ENCODE measurements at places on chromosomes 16 and 17. TPM values are rescaled to one million over a fixed set of nuclear protein-coding genes. Genes with fewer than 3 reads are reported as not detected.

The TAC4 gene
- total RNA-seq: not detected

DNA sequence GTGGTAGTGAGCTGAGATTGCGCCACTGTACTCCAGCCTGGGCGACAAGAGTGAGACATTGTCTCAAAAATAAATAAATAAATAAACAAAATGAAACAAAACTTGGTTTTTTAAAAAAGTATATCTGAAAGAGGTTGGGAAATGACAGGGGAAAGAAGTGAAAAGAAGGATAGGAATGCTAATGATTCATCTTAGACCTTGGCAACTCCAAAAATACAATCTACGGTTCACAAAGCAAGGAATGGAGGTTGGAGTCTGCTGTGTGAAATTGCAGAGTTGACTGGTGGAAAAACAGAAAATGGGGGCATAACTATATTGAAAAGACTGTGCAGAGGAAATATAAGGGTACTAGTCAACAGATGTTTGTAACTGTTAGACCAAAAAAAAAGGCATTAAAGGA, 40.0 kb upstream of the CD300E start:
- no peak for DNase-seq

- no peak for DNase-seq
Observed at GRCh38 chr16:60463986-60464385, 1572.3 kb downstream of the CDH8 start.

- DNase-seq: peak; percentile 78
Observed at GRCh38 chr17:16486373-16487250, 5.4 kb downstream of the LRRC75A start.

The TMEM219 gene
- total RNA-seq: 82.4 TPM

The MXRA7 gene
- total RNA-seq: 185 TPM

GRCh38 chr16:15667091-15667742, 17.2 kb downstream of the NDE1 start:
- no peak for DNase-seq

The TP53TG3C gene
- total RNA-seq: not detected

The NOG gene
- total RNA-seq: 5.3 TPM

DNA sequence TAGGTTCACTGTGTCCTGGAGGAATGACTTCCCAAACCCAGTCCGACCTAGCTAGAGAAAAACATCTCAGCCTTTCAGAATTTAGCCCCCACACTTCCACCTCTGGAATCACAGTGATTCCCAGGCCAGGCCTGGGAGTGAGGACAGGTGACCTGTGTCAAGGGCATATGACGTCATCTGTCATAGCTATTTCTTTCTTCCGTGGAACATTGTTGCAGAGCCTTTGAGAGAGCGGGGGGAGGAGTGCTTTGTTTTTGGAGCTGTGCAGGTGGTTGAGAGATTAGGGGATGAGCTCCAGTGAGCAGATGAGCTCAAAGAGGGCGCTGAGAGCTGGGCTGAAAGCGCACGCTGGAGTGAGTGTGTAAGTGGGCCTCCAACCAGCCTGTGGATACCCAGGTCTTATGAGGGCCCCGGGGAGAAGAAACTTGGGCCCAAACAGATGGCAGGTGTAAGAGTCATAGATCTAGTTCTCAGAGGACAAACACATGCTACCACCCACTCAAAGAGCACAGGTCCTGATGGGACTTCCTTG, 344.8 kb downstream of the SNX29 start:
- no peak for DNase-seq
